ENCODE measurements at places on chromosomes 11 and 22.

DNA sequence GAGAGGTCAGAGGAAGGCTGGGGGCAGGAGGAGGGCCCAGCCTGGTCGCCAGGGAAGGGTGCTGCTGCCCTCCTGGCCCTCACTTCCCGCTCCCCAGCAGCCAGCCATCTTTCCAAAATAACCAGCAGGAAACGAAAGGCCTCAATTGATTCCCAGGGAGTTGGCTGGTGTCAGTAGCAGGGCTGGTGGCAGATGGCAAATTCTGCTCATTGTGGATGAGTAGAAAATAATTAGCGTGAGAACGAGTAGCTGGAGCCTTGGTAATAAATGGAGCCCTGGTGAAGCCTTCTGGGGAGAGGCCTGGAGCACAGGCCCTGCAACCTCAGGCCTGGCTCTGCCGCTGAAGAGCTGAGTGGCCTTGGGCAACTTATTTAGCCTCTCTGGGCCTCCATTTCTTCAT, 31.3 kb downstream of the DAGLA start:
- no peak for DNase-seq

- DNase-seq = no peak
Measured at GRCh38 chr11:20415432-20415831, 27.9 kb downstream of the PRMT3 start.

GRCh38 chr22:19667872-19668740, 46.2 kb upstream of the SEPTIN5 start:
- no peak for DNase-seq

DNA sequence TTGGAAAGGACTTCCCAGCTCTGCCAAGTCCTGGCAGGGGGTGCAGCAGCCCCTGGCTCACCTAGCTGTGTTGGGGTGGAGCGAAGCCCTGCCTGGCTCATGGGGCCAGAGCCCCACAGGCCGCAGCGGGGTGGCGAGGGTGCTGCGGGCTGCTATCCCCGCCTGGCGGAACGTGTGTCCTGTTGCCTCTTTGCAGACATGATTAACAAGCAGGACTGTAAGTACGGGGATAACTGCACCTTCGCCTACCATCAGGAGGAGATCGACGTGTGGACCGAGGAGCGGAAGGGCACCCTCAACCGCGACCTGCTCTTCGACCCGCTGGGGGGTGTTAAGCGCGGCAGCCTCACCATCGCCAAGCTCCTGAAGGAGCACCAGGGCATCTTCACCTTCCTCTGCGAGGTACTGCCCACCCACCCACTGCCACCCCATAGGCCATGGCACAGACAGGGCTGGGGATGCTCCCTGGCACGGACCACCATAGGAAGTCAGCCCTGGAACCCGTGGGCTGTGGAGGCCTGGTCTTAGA, 35.9 kb upstream of the TEF start:
- no peak for DNase-seq

DNA sequence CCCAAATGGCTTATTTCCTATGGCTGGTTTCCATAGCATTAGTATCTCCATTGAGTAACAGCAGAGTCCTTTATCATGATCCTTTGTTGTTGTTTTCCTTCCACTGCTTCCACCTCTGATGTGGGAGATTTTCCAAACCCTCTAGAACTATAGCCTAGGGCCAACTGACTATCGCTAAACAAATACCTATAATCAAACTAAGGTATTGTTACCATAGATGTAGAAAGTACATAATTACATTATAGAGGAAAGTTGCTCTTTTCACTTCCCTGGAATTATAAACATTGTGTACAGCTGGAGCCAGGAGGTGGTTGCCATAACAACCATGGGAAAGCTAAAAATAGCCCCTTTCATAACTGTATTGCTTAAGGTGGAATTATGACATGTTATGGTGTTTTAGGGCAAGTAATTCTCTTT, 47.0 kb upstream of the ALKBH3 start:
- DNase-seq = no peak

GRCh38 chr11:81007046-81007445, 1566.2 kb upstream of the TENM4 start:
- no peak for DNase-seq

DNA sequence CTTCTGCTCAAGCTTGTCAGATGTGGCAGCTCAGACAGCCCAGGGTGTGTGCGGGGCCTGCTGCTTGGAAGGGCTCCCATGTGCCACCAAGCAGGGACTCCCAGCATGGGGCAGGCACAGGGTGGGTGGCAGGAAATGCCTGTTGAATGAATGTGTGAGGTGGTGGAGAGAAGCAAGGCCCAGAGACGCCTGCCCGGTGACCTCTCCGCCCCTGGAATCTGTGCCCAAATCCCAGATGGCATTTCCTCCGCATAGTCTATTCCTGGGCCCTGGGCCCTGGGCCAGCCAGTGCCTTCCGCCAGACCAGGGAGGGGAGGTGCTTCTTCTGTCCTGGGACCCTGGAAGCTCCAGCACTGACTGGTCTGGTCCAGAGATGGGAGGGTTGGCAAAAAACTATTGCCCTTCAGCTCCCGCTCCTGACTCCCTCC, 3.7 kb downstream of the CST6 start:
- no peak for DNase-seq

- DNase-seq = no peak
Measured at GRCh38 chr11:89436071-89436470, 55.1 kb downstream of the NOX4 start.

DNA sequence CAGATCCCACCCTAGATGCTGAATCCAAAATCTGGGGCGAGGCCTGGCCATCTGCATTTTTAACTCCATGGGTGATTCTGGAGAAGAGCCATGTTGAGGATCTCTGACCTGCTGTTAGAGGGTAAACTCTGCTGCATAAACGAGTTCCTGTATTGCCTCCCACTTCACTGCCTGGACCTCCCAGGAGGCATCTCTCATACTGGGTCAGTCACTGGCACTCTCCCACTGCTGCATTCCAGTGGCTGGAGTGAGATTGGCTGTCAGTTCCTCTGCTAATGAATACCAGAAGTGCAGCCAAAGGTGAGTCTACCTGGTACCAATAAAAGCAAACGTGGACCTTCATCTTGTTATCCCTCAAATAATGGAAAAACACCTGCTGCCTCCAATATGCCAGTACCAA, 10.3 kb downstream of the POLDIP3 start:
- DNase-seq = no peak

- no peak for DNase-seq
Measured at GRCh38 chr11:133118563-133119268, 413.6 kb downstream of the OPCML start.

DNA sequence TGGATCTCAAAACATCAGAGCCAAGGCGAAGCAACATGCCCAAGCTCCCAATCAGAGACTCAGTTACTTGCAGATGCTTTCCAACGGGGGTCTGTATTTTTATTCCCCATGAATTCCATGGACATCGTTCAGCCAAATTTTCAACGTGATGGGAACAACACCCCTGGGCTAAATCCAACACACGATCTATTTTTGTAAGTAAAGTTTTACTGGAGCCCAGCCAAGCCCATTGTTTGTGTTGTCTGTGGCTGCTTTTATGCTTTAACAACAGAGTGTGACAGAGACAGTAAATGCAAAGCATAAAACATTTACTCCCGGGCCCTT, 33.7 kb downstream of the SLC5A1 start:
- no peak for DNase-seq

- no peak for DNase-seq
Measured at GRCh38 chr22:47352920-47353700, 590.7 kb downstream of the TBC1D22A start.

GRCh38 chr11:8731647-8732323, 49.2 kb downstream of the RPL27A start:
- DNase-seq = no peak

- no peak for DNase-seq
Measured at GRCh38 chr11:114432893-114433292, 6.4 kb upstream of the REXO2 start.

DNA sequence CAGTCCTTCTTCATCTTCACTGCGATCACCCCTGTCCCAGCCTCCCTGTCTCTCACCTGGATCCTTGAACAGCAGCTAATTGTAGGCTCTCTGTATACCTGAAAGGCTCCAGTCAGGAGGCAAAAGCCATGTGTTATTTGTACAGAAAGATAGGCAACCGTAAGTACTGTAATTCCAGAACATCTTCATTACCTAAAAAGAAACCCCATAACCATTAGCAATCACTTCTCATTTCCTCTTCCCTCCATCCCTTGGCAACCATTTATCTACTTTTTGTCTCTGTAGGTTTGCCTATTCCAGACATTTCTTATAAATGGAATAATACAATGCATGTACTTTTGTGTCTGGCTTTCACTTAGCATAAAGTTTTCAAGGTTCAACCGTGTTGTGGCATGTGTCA, 17.8 kb downstream of the NAGA start:
- no peak for DNase-seq

DNA sequence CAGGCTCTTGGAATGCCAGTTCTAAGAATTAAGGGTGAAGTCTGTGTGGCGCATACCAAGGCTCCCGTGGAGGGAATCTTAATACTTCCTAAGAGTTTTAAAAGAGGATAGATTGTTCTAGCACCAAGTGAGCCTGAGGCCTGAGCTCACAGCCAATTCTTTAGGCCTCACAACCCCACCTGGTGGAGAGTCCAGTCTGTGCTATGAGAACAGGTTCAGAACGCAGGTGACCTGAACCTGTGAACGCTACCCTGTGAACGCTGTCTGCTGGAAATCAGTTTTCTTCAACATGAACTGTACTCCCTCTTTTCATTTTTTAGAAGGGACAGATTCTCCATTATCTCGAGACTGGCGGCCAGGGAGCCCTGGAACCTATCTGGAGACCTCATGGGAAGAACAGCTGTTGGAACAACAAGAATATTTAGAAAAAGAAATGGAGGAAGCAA, 43.2 kb upstream of the DLAT start:
- DNase-seq = peak; percentile 70

GRCh38 chr22:44658311-44658953, 43.6 kb upstream of the PRR5 start:
- no peak for DNase-seq

DNA sequence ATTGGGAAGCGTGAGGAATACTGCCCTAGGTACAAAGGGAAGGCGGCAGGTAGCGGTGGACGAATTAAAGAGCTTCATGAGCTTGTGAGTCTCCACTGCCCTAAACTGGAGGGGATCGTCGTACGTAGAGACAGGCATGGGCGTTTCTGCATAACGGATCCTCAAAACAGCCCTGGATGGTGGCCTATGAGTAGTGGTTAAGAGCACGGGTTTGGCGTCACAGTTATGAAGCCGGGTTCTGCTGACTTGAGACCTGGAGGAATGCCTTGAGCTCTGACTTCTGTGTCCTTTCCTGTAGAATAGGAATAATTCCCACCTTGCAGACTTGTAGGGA, 335 bp downstream of the TMEM138 start:
- DNase-seq = peak; percentile 43

Measured in stimulated activated CD4-positive, alpha-beta T cell treated with anti-CD3 and anti-CD28 coated beads, Interleukin-4, amount 100 ng/mL, for 24 hours (primary cell).